ENCODE measurements at places on chromosomes 1 and 21. TPM values are rescaled to one million over a fixed set of nuclear protein-coding genes. Genes with fewer than 3 reads are reported as not detected.

- no peak for DNase-seq
Measured at GRCh38 chr1:244207042-244207934, 156.2 kb downstream of the ZBTB18 start.

- DNase-seq: no peak
Measured at GRCh38 chr1:77382366-77382765, 100.5 kb downstream of the AK5 start.

DNA sequence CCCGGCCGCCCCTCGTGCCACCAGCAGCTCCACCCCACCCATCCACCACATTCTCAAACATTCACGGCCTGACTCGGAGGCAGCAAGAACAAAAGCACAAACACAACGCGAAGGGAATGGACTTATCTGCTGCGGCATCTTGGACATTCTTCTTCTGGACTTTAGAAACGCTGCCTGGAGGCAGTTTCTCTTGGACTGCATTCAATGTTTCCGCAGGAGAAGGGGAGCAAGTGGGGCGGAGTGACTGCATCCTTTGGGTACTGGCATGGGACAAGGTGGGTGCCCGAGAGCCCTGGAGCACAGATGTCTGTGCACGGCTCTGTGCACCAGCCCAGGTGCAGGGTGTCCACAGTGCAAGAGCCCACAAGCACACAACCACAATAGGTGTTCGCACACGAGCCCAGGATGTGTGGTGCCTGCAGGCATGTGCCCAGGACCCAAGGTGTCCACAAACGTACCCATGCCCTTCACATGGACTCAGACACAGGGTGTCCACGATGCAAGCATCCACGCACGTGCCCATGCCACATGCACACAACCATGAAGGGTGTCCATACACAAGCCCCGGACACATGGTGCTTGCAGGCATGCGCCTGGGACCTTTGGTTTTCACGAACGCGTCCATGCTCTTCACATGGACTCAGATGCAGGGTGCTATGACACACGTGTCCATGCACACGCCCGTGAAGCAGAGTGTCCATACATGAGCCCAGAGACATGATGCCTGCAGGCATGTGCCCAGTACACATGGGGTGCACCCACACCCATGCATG lies 53.6 kb downstream of the WNT9A start:
- peak; percentile 32 for DNase-seq

DNA sequence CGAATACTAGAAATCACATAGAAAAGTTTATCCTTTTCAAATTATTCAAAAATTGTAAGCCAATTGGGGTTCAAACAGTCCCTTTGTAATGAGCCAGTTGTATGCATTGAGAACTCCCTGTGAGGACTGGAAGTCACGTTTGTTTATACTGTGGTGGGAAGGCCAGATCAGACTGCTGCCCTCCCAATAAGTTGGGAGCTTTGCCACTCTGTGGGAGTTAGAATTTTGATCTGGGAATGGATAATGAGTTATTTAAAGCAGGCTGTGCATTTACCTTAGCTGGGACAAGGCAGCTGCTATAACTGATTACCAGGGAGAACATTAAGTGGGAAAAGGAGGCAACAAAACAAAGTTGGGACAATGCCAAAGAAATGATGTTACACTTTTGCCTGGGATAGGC lies 178.8 kb downstream of the SDCCAG8 start:
- no peak for DNase-seq

DNA sequence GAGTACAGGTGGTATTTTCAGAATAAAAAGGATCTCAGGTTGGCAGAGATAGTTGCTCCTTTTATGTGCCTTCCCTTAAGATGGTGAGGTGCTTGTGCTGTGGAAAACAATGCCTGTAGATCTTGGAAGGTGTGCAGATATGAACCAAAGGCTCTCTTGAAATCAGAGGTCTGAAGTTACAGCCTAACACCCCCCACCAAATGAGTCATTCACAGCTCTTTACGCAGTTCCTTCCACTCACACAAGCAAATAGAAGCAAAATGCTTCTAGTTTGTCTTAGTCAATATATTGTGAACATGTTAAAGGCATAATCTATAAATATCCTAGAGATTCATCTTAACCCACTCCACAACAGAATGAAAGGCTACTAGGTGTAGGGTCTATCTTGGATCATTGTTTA lies 128.9 kb upstream of the NR5A2 start:
- DNase-seq: no peak

DNA sequence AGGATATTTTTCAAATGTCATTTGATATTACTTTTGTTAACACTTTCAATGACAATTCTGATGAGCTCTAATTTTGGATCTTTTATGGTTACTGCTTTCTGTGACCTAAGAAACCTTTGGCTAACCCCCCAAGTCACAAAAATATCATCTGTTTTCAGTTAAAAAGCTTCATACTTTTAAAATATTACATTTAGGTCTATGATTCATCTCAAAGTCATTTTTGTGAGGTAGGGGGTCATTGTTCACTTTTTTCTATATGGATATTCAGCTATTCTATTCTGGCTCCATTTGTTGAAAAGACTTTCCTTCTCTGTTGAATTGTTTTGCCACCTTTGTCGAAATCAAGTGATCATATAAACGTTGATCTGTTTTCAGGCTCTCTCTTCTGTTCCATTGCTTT lies 44.8 kb downstream of the UCHL5 start:
- no peak for DNase-seq

GRCh38 chr1:211375949-211376348 lies 49.3 kb downstream of the TRAF5 start:
- no peak for DNase-seq

- DNase-seq: peak; percentile 72
Measured at GRCh38 chr1:9593492-9594465, 5.1 kb downstream of the TMEM201 start.

DNA sequence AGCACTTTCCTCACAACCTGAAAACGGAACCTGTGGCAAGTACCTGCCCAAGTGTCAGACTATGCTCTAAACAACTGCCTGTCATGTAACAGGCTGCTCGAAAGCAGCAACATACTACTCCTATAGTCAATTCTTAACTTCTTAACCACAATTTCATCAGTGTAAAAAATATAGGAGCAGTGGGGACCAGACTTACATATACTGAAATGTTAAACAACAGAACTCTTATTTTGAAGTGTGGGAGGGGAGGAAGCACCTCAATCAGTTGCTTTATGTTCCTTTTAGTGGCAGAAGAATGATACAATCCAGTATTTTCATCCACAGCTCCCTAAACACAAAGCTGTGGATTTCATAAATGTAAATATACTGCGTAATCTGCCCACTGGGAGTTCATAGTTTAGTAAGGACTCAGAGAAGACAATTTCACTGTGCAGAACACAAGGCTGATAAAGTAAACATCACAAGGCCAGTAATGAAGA lies 44.2 kb downstream of the WLS start:
- DNase-seq: no peak

GRCh38 chr1:166691476-166691875 lies 147.8 kb upstream of the POGK start:
- no peak for DNase-seq

DNA sequence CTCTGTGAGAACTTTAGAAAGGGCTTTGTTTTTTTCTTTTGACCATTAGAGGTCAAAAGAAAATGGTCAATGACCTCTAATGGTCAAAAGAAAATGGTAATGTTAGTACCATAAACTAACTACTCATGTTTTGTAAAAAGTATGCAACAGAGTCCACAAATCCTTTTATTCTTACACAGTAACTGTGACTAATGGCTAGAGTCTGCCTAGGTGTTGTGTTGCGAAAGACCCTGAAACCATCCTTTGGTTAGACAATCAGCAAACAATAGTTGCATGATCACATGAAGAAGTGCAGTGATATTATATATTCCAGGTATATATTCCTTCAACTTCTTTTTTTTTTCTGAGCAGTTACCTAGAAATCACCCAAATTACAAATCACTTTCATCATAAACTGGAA lies 40.9 kb downstream of the NEGR1 start:
- DNase-seq: no peak

GRCh38 chr21:14602382-14602958 lies 56.4 kb upstream of the SAMSN1 start:
- no peak for DNase-seq

- no peak for DNase-seq
Measured at GRCh38 chr1:5637171-5637570, 355.1 kb downstream of the NPHP4 start.

GRCh38 chr21:26967062-26967913 lies at the start of gene ADAMTS5:
Gene ADAMTS5, minus strand, starts transcription at chr21:26967088. Its CDS starts 697 bp downstream, at chr21:26966391.
- no peak for DNase-seq

DNA sequence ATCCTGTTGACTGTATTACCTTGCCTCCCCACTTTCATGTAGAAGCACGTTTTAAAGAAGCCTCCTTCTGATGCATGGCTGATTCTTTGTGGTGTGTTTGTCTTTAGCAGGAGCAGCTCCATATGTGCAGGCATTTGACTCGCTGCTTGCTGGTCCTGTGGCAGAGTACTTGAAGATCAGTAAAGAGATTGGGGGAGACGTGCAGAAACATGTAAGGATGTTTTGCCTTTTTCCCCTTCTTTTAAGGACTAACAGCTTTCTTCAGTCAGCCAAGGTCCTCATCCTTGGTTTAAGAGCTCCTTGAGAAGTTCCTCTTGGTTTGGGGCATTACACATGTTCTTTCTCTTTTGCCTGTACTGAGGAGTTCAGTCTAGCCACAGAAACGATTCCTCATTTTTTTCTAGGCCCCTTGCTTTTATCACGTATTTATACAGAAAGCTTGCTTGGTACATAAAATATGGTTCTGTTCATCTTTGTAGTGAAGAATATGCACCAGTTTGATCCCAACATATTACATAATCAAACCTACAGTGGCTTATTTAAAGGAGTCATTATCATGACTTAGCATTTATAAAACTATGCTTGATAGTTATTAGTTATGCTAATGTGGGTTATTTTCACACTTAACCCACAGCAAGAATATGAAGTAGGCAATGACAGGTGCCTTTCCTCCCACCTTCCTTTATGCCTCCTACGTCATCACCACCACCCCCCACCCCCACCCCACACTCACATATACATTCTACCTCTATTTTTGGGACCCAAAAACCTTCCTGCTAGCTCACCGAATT lies 19.6 kb downstream of the CAP1 start:
- DNase-seq: no peak

DNA sequence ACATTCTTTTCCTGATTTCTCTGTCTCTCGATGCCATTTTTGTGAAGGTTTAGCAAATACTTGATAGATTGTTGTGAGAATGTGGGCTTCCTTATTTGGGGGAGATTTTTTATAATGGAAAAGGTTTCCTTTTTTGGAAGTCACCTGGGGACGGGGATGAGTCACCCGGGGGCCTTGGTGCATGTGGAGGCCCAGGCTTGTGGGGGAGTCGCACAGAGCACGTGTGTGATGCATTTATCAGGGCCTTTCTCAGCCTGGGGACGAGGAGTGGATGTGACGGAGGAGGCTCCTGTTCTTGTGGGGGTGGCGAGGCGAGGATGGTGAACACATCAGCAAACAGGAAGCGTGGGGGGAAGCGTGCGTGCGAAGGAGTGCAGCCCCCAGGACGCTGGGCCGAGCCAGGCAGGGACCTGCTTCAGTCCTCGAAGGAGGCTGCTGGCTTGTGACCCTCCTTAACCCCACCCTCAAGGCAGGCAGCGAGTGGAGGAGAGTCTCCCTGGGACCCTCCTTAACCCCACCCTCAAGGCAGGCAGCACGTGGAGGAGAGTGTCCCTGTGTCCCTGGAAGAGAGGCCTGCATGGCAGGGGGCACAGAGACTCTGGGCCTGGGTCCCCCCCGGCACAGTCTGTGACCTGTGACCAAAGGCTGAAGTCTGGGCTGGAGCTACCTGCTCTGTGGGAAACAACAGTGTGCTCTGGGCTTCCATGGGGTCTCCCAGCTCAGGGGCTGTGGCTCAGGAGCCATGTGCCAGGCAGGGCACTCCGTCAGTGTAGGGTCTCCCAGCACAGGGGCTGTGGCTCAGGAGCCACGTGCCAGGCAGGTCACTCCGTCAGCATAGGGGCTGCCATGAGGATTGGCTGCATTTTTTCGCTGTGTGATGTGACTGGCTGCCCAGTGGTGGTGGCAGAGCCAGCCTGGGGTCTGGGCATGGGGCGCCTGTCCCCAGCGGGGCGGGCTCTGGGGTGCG lies 57.2 kb downstream of the AGPAT3 start:
- no peak for DNase-seq

The CFHR5 gene
- 18.0 TPM for polyA plus RNA-seq

The SYNJ1 gene
- 2.5 TPM for polyA plus RNA-seq

The FMN2 gene
- polyA plus RNA-seq: not detected

The AGRN gene
- 18.1 TPM for polyA plus RNA-seq

Measured in liver (tissue), 10 donors.